ENCODE measurements at places on chromosomes 13 and 19. TPM values are rescaled to one million over a fixed set of nuclear protein-coding genes. Genes with fewer than 3 reads are reported as not detected.

- no peak for DNase-seq
Measured at GRCh38 chr13:44739539-44739938, 163.4 kb upstream of the TSC22D1 start.

GRCh38 chr13:22114630-22115311, 443.9 kb downstream of the FGF9 start:
- DNase-seq, result peak; percentile 85

CIC gene
- polyA plus RNA-seq, result 35.5 TPM

MATK gene
- polyA plus RNA-seq, result 2.1 TPM

GRCh38 chr19:6987850-6988249, 33.4 kb downstream of the MBD3L2B start:
- no peak for DNase-seq

GRCh38 chr19:11268783-11269267, 6.5 kb upstream of the DOCK6 start:
- peak; percentile 52 for DNase-seq

GRCh38 chr13:81987677-81988357, 1646.9 kb upstream of the SPRY2 start:
- no peak for DNase-seq

ACP7 gene
- 0.66 TPM for polyA plus RNA-seq

DNA sequence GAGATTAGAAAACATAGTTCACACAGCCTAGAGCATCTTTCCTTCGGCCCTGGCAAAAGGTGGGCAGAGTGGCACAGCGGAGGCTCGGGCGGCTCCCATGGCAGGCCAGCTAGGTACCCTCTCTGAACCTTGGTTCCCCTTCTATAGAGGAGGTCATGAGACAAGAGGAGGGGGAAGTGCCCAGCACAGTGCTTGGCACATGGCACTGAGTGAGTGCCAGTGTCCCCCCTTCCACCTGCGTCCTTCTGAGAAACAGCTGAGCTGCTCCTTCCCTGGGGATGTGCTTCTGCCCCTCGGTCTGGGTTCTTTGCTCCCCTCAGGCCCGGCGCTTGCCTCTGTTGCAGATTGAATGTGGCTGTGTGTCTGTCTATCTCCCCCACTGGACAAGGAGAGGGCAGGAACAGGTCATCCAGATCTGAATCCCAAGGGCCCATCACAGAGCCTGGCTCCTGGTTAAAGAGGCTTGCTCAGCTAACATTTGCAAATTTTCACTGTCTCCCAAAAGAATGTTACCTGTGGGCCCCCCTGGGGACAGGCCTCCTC, 165.6 kb downstream of the USP12 start:
- DNase-seq, result no peak

GRCh38 chr13:68030152-68030809, 800.1 kb upstream of the PCDH9 start:
- DNase-seq, result no peak

DNA sequence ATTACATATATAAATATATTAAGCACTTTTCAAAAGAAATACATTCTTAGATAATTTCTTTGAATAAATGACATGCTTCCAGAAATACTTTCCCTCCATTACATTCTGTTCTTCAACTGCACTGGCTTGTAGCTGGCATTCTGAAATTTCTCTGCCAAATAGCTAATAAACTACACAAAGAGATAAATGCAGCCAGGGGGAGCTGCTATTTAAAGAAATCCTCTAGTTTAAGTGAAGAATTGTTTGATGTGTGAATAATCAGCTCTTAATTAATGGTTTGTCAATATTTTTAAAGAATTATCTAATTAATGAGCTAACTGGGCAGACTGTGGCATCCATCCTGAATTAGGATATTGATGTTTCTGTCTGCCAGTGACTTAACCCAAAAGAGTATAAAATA, 30.7 kb downstream of the SLC7A1 start:
- DNase-seq, result no peak

DNA sequence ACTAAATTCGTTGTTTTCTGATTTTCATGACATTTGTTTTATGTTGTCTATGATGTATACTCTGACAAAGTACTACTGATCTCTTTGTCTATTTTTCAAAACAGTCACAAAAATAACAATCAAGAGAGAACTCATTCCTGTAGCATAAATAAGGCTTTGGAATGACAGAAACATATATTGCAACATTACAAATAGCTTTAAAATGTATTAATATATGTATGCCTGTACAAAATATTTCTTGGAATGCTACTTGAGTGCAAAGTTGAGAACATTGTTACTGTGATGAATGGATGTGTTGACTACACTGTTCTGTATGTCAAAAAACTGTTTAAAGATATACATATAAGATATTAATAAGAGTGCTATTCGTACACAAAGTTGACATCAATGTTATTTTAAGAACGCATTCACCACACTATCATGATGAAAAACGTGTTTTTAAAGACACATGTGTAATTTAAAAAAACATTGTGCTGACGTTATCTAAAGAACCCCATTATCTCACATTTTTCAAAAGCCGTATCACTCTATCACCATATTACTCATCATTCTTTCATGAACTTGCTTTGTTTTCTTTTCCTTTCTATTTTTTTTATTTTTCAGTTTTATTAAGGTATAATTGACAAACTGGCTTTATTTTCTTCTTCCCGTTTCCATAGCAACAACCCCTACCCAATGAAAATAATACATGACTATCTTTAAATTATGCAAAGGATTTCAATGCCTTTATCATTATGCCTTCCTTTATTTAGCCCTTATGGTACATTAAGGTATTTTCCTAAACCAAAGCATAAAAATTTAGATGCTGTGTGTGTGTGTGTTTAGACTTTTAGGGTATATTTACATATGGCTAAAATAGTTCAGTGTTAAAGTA, 918.8 kb downstream of the SLITRK1 start:
- DNase-seq, result no peak

- DNase-seq, result no peak
Measured at GRCh38 chr19:4744451-4745174, 21.0 kb upstream of the DPP9 start.

GRCh38 chr13:96792188-96792587, 202.1 kb downstream of the OXGR1 start:
- no peak for DNase-seq

DNA sequence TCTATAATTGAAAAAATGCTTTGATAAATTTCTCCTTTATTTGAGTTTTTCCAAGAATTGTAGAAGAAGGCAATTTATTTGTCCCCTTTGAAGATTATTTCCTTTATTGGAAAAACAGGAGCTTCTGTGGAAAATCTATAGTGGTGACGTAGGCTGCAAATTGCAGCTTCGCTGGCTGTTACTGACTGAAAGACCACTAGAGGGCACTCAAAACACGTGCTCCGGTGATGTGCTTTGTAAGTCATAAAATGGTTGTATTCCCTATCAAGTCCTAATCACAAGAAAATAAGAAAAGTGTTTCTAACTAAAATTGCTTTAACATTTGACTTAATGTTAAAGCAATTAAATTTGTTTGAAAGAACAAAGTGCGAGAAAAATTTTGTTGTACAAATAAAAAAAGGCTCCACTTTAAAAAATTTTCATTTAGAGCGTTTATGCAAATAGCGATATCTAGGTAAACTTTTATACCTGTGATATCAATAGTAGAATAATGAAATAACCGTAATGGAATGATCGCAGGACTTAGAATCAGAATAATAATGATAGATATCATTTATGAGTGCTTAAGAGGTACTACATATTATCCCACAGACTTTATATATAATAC, 638.2 kb upstream of the SPRY2 start:
- peak; percentile 15 for DNase-seq

DNA sequence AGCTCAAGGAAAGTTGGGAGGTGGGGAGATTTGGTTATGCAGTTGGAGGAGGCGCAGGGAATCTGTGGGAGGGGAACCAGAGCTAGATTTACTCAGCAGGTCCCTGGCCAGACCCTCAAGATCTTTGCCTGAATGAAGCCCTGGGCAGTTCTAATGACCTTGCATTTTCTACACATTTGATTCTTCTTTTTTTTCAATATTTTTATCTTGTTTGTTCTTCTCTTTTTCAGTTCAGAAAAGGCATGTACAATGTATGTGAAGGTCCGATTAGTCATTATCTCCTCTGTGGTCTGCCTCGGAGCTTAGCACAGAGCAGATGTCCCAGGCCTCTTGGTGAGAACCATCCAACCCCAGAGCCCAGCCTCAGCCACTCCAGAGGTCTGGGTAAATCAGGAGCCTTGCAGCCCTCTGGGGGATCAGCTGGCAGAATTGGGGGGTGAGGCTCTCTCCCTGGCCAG, 24.2 kb downstream of the SERP2 start:
- DNase-seq, result no peak

DNA sequence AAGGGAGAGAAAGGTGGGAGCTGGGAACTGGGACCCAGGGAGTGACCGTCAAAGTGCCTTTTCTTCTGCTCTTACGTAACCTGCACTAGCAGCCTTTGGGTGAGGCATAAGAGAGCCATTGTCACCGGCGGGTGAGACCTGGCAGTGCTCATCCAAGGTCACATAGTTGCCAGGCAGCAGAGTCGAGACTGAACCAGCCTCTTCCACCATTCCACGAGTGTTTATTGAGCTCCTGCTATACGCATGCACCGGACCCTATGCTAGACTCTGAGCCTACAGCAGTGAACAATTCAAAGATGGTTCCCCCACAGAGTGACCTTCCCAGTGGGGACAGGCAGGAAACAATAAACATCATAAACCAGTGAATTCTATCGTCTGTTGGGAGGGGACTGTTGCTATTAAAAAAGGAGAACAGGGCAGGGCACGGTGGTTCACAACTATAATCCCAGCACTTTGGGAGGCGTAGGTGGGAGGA, 18.6 kb upstream of the STRN4 start:
- no peak for DNase-seq

MZF1 gene
- polyA plus RNA-seq, result 27.0 TPM

- no peak for DNase-seq
Measured at GRCh38 chr19:7391218-7391670, 42.5 kb downstream of the ARHGEF18 start.

DNA sequence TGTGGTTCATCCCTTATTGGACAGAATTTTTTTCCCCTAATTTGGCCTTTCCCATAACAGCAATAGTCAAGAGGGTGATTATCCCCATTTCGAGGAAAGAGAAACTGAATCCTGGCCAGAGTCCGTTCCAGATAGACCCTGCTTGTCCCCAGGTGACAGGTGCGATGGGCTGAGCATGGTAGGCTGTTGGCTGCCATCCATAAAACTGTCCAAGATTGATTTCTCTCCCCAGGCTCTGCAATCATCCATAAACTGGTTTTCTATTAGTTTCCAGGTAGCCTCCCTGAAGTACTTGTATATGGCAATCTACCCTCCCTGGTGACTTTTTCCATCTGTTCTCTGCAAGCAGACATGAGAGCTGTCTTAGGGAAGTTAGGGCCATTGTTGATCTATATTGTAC, 25.4 kb downstream of the SERP2 start:
- no peak for DNase-seq

DNA sequence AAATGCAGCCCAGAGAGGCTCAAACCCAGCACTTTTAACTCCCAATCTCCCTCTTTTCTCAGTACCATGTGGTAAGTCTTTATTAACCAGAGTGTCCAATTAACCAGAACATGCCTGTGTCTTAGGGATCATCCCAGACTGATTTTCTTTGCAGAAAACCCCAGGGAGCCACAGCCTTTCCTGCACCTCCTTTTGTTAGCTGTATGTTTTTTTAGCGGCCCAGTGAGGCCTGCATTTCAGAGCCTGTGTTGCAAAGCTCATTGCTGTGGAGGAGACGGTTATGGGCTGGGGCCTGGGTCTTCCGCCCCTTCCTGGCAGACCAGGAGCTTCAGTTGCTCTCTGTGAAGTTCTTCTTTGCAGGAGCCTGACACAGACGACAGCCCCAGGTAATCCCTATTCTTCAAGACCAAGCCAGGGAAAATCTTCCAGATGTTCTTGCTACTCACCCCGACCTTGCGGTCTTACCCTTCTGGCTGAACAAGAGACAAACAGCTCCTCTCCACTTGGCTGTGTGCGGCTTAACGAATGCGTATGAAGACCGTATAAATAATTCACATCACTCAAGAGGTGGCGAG, 70.7 kb upstream of the TSHZ3 start:
- no peak for DNase-seq

- DNase-seq, result no peak
Measured at GRCh38 chr19:53945998-53946397, 16.7 kb upstream of the CACNG8 start.

- no peak for DNase-seq
Measured at GRCh38 chr19:808423-808775, 11.1 kb downstream of the PTBP1 start.

DNA sequence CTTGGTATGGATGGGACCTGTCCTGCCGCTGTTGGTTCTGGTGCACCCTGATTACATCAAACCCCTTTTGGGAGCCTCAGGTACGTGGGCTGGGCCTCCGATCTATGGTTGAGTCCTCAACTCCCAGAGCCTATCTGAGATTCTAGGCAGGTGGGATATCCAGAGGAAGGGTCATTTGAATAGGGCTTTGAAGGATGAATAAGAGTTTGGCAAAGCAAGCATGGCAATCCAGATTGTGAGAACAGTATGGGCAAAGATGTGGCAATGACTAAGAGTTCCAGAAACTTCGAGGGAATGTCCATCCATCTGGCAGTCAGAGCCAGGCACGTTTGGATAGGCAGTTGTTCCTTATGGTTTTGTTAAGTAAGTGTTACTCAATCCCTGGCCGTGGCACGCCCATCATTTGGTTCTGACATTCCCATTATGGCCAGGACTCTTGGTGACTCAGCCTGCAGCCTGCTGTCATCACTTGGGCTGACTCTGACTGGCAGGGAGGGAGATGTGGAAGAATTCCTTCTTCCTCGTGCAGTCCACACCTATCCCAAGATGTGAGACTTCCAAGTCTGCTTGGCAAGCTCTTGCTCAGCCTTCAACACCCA, 21.5 kb downstream of the CYP4F22 start:
- DNase-seq, result no peak

DNA sequence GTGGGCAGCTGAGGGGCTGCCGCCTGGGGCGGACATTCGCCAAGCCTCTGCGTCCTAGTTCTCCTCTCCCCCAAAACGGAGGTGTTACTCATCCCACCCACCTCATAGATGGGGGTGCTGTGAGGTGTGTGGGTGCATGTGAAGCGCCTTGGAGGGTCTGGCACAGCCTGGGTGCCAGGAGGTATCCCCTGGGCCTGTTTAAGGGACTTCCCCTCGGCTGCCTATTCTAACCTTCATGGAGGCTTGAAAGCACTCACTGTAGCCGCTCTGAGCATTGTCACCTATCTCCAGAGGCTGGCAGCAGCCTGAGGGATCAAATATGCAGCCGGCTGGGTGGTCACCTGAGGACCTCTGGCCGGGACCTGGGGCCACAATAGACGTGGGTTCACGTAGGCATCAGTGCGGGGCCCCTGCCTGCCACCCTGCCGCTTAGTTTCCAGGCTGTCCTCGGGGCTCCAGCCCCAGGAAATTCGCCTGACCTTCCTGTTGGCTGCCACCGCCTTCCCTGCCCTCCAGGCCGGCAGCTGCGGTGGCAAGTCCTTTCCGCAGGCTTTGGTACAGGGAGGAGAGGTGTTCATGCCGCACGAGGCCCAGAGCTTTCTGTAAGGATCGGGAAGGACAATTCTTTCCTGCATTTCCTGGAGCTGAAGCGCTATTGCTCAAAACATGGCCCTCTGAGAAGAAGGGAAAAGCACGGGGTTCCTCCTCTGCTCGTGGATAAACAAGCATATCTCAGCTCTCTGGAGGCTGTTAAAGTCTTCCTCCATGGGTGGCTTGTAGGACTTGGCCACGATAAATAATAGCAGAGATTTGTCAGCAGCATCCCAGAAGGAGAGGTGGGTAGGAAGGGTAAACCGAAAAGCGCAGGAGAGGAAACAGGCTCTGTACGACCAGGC, 4.6 kb downstream of the COL4A2 start:
- DNase-seq, result no peak

- DNase-seq, result no peak
Measured at GRCh38 chr13:98977568-98978265, at the start of gene DOCK9. DOCK9 (minus strand) TSS chr13:98978064; CDS start chr13:98977909, 155 bp downstream.

Data from left renal cortex interstitium (tissue), 4 donors.